Transverse colon (tissue), 4 donors: ENCODE measurements at places on chromosomes 2 and 18.

DNA sequence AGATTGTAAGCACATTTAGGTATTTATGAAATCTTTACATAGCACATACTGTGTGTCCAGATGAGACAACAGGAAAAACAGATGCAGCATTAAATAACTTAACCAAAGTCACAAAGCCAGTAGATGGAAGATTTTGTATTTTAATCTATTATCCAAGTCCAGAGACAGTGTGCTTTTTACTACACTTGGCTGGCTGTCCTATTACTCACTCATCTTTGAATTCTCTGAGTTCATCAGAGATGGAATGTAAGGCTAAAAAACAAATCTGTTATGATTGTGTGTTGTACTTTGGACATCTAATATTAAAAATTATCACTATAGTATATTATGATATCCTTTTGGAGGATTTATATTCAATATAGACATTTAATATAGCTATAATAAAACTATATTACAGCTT lies 1189.4 kb downstream of the DSC3 start:
- no peak for DNase-seq

DNA sequence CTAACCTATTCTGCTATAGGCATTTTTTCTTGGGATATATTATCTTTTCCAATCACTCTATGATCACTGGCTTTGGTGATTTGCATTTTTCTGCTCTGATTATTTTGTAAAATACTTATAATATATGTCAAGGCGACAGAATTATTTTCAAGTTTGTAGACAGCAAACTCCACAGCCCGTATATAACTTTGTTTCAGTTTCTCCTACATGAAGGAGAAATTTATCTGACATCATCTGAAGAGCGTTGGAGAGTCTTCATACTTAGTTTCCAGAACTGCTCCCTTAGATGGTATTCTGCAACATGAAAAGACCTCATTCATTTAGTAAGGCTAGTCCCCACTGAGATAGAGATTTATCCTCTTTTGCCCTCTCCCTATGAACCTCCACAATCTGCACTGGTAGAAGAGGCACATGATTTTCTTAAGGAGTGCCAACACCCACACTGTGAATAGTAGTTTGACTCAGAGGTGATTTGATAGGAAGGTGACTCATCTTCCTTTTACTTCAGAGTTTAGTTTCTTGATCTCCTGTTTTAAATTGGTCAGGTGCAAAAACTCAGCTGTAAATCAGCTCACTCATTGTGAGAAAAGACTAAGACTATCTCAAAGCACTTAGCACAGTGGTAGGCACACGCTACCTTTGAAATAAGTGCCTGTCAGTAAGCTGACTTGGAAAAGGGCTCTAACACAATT lies 1848.6 kb upstream of the CELF4 start:
- DNase-seq: no peak

DNA sequence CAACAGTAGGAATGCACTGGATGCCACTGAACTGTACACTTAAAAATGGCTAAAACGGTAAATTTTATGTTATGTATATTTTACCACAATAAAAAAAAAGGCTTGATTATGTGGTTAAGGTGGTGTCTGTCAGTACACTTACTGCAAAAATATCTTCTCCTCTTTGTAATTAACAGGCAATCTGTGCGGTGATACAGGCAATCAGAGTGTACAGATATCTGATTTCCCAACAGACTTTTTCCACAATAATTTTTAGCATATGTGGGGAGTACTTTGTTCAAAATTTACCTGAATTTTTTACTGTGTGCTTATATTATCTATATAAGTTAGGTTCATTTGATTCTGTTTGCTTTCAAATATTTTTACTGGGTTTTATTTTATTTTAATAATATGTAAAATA lies 175.0 kb upstream of the PGAP1 start:
- no peak for DNase-seq

- DNase-seq: no peak
Measured at GRCh38 chr2:19649785-19650380, 251.9 kb downstream of the TTC32 start.
